Hematopoietic multipotent progenitor cell treated with erythropoietin and hydrocortisone succinate and interleukin-3 and kit ligand, for 17 days (in vitro differentiated cells): ENCODE measurements at places on chromosomes 7 and 10.

DNA sequence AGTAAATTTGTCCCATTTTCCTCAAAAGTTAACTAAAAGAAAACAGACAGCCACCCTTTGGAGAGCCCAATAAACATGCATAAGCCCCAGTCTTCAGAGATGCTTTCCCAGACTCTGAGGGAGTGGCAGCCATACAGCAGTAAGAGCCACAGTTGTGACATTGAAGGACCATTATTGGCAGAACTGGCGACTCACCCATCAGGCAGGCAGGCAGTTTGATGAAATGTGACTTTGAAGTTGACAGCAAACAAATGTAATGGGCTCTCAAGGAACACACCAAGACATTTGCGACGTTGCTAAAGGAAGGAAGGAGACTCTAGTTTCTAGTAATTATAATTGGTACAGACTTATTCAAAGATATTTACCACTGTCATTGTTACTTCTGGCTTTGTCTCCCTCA lies 287.5 kb upstream of the PHYHIPL start:
- DNase-seq = no peak

DNA sequence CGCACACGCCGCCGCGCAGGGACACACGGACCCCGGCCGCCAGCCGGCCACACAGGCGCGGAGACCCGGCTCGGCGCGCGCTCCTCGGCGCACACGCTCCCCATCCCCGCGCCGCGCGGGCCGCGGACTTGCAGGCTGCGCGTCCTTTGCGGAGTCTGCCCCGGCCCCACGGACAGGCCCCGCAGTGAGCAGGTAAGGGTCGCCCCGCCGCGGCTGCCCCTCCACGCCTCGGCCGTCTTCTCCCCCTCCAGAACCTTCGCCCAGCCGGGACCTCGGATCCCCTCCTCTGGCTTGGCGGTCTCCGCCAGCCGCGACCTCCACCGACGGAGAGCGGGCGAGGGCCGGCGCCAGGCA lies 356 bp downstream of the ADCYAP1R1 start:
- no peak for DNase-seq

DNA sequence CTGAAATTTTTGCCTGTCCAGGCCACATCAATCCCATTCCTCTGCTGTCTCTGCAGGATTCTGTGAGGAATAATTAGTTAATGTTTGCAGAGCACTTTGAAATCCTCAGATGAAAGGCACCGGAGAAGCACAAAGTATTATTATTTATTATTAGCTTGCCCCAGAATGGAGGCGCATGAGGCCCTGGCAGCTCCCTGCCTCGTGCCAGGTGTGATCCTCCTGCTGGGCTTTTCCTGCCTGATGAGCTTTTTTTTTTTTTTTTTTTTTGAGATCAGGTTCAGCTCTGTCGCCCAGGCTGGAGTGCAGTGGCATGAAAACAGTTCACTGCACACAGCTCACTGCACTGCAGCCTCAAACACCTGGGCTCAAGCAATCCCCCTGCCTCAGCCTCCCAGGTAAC lies 65.2 kb downstream of the TCF7L2 start:
- no peak for DNase-seq

- no peak for DNase-seq
These were observed at the start of gene CFAP46 for GRCh38 chr10:132942101-132943057. Gene CFAP46, minus strand, starts transcription at chr10:132942570. Its CDS starts 86 bp downstream, at chr10:132942484.

GRCh38 chr7:150939466-150939865 lies 38.7 kb downstream of the KCNH2 start:
- no peak for DNase-seq

GRCh38 chr7:74299401-74299800 lies 10.2 kb downstream of the CLIP2 start:
- no peak for DNase-seq

GRCh38 chr7:114923403-114923713 lies 1.5 kb downstream of the MDFIC start:
- DNase-seq = no peak

GRCh38 chr10:112533916-112534315 lies 86.9 kb downstream of the VTI1A start:
- DNase-seq = no peak

GRCh38 chr7:47636081-47636432 lies 54.1 kb upstream of the TNS3 start:
- no peak for DNase-seq

DNA sequence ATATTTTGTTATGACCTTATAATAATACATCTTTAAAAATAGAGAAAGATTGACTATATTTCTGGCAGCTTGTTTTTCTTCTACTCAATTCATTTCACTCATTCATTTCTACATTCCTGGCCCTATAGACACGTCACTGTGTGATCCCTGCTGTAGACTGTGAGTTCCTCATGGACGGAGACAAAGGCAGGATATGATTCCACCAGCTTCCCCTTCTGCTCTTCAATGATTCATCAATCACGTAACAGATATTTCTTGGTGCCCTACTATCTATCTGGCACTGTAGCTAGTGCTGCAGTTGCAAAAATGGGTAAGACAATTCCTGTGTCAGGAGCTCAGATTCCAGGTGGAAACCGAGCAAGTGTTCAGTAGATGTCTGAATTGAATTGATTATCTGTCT lies 415.0 kb downstream of the SFMBT2 start:
- DNase-seq = no peak

DNA sequence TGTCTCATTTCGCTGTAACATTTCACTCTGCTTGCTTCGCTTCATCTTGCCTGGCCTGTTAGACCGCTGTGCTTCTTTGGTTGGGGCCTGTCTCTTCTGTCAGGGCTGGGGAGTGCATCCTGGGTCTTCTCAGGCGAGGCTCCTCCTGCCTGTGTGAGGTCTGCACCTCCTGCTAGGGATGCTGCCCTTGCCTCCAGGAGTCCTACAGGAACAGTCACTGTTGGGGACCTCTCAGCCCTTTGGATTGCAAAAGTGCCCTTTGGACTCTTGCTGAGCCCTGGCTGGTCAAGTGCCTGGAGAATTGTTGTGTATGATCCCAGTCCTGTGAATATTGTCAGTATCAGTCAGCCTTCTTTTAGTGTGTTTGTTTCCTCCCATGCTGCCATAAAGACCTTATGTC lies 84.1 kb downstream of the MDFIC start:
- DNase-seq = no peak

- DNase-seq = no peak
These were observed 186.2 kb upstream of the INHBA start for GRCh38 chr7:41889040-41889439.

- no peak for DNase-seq
These were observed 41.5 kb downstream of the GPR37 start for GRCh38 chr7:124724079-124724478.

GRCh38 chr10:121886181-121886580 lies 41.6 kb downstream of the ATE1 start:
- DNase-seq = no peak

DNA sequence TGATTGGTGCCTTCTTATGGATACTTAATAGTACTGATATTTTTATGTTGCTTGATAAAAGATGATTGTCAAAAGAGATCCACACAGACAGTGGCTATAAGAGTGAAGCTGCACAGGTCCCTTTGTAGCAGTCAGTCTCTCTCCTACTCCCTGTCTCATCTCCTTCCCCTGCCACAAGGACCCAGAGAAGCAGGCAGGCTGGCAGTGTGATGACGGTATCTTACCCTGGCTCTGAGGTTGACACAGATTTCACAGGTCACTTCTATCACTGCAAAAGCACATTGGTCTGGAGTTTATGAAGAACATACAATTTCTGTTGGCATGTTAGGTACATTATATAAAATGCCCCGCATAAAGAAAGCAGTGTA lies 64.4 kb upstream of the AHR start:
- no peak for DNase-seq

DNA sequence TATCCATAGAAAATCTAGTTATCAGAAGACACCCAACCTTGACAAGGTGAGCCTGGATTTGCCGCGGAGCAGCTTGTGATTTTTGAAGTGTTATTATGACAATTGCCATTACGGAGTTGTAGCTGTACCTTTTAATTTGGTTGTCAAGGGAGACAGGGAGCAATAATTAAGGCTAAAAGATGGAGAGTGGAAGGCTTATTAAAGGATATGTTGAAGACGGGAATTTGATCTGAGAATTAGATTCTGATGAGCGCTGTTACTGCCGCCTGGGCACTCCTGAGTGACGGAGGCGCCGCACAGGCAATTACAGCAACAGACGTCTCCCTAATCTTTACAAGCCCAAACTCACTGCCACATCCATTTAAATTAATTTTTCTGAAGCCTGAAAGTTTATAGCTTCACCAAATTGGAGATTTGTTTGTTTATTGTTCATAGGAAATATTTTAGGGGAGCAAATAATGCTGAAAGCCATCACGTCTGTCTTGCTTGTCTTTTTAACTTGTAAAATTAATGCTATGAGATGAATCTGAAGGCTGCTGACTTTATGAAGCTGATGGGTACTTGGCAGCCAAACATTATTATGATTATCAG lies 475.0 kb upstream of the ADARB2 start:
- no peak for DNase-seq

GRCh38 chr7:97006816-97007582 lies 1.6 kb downstream of the DLX6 start:
- no peak for DNase-seq

DNA sequence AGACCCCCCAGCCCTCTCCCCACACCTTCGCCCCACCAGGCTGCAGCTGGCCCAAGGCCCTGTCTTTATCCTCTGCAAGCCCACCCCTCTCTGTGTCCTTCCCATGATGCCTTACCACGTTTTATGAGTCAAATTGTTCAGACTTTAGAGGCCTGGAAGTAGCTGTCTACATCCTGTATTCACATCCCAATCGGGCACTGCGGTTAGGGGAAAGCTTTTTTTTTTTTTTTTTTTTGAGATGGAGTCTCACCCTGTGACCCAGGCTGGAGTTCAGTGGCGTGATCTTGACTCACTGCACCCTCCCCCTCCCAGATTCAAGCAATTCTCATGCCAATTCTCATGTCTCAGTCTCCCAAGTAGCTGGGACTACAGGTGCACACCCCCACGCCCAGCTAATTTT lies 121.5 kb upstream of the SH2B2 start:
- no peak for DNase-seq

- DNase-seq = no peak
These were observed 109.6 kb downstream of the ACTR3B start for GRCh38 chr7:152869041-152869676.

- DNase-seq = no peak
These were observed 37.6 kb downstream of the PRF1 start for GRCh38 chr10:70564901-70565351.

DNA sequence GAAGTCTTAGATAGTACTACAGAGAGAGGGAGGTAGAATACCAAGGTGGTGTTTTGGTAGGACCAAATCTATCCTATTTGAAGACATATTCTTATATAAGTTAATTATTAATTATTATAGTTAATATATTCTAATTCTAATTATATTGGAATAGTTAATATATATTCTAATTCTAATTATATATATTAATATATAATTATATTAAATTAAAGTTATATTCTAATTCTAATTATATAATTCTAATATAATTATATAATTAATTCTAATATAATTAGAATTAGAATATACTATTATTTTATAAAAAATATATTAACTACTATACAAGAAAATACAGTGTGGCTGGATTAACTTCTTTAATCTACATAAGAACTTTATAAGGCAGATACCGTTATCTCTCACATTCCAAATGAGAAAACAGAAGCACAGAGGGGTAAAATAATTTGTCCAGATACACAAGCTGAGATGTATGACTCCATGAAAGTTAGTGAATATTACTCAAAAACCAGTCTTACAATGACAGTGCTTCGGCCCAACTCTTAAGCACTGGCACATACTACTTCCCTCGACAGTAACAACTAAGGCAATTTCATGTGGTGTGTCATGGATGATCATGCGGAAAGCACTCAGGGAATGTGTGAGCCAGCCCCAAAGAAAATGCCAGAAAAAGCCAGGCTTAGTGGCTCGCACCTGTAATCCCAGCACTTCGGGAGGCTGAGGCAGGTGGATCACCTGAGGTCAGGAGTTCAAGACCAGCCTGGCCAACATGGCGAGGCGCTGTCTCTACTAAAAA lies 42.6 kb downstream of the TYW1B start:
- no peak for DNase-seq

GRCh38 chr10:42637142-42637541 lies 1.2 kb downstream of the ZNF33B start:
- DNase-seq = no peak

DNA sequence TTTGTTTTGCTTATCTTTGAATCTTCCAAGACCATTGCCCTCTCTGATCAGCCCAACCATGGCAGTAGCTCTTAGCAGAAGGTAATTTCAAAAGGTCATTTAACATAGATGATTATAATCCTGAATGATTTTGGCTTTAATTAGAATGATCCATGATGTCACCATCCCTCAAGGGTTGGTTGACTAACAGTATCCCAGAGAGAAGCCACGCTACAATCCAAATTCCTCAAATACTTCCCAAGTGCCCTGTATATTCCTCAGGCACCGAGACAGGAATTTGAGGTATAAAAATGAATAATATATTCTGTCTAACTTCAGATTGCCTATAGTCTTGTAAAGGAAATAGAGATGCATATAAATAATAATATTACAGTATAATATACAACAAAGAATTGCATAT lies 42.1 kb upstream of the TMEM196 start:
- no peak for DNase-seq

DNA sequence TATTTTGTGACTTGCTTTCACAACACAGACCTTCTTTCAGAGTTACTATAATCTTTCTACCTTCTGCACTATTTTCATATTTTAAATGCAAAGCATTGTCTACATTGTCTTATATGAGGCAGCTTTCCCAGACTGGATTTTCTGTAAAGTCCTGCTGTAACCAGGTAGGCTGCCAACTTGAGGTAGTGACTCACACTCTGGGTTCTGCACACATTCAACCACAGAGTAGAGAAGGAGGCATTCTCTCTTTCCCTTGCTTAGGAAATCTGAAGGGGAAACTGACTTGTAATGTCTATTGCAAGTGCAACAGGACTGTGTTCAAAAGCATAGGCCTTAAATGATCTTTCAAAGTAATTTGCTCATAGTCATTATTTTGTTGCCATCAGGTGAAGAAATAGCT lies 461.4 kb downstream of the GRM8 start:
- DNase-seq = no peak

DNA sequence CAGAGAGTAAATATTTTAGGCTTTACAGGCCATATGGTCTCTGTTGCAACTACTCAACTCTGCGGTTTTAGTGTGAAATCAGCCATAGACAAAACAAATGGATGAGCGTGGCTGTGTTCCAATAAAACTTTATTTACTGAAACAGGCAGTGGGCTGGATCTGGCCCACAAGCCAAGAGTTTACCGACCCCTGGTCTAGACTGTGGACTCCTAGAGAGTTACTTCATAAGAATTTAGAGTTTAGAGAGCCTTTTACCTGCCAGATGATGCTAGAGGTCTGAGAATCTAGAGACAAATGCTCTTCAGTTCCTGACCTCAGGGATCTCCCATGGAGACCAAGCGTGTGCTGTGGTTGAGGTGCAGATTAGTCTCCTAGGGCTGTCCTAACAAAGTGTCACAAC lies 174.8 kb downstream of the PTEN start:
- DNase-seq = no peak

DNA sequence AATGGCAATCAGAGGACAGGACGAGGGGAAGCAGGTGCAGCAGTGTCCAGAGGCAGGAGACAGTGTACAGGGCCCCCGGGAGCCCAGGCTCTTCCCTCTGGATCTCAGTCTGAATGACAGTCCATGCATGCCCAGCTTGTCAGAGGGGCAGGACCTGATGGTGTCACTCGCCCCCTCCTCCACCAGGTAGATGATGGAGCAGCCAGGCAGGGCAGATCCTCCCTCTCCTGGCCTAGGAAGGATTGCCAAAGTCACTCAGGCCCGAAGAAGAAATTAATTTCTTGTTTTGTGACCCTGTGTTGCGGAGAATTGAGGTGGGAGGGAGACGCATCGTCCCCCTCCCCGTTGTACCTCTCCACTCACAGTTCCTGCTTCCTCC lies 4.0 kb downstream of the VSTM4 start:
- no peak for DNase-seq
